DMS153 (cell line): ENCODE measurements at places on chromosomes 11 and 22.

DNA sequence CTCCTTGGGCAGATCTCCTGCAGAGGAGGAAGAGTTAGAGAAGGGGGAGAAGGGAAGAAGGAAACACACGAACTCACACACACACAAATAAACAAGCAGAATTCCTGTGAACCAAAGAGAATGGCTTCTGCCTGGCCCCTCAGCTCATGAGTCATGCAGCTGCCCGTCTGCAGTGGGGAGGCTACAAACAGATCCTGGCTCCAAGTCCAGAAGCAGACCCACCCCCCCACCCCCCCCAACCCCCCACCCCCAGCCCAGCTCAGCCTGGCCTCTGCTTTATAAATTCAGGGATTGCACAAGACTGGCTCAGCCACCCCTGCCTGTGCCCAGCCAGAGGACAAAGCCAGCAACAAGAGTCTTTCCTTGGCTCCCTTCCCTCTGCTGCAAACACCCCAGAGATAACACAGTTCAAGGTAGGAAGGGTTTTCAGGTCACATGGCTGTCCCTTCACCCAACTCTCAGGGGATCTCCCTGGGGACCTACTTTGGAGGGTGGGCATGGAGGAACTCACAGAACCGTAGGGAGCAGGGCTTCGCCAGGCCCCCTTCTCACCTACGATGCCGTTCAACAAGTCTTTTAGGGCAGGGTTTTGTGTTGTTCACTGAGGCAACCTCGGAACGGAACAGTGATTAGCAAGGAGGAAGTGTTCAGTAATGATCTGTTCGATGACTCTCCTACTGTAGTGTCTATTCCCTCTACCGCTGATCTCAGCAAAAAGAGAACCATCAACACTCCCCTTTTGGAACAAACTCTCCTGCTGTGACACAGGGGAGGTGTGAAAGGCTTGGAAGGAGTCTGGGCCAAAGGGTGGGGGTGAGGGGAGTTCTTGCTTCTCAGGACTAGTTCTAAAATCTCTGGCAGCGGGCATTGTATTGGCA lies 35.5 kb downstream of the RPL27A start:
- DNase-seq = no peak

GRCh38 chr11:15775015-15775541 lies 581.3 kb downstream of the SOX6 start:
- no peak for DNase-seq

GRCh38 chr22:33327348-33327860 lies 269.2 kb upstream of the SYN3 start:
- DNase-seq = no peak

DNA sequence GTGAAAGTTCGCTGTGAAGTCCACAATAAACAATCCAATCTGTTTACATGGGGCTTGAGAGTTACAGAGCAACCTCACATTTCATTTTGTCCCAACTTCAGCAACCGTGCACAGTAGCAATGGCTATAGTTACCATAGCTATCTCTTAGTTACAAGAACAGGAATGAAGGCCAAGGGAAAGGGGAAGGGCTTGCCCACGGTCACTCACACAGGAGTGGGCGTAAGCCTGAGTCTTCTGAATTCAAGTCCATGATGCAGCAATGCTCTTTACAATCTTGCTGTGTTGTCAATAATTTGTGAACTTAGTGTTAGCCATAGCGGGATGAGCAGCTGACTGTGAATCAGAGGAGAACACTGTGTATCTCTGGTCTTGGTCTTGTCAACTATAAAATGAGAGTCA lies 102.9 kb downstream of the ADAMTS15 start:
- DNase-seq = no peak

- DNase-seq = no peak
These were observed 15.3 kb upstream of the MYRF start for GRCh38 chr11:61737131-61737530.

DNA sequence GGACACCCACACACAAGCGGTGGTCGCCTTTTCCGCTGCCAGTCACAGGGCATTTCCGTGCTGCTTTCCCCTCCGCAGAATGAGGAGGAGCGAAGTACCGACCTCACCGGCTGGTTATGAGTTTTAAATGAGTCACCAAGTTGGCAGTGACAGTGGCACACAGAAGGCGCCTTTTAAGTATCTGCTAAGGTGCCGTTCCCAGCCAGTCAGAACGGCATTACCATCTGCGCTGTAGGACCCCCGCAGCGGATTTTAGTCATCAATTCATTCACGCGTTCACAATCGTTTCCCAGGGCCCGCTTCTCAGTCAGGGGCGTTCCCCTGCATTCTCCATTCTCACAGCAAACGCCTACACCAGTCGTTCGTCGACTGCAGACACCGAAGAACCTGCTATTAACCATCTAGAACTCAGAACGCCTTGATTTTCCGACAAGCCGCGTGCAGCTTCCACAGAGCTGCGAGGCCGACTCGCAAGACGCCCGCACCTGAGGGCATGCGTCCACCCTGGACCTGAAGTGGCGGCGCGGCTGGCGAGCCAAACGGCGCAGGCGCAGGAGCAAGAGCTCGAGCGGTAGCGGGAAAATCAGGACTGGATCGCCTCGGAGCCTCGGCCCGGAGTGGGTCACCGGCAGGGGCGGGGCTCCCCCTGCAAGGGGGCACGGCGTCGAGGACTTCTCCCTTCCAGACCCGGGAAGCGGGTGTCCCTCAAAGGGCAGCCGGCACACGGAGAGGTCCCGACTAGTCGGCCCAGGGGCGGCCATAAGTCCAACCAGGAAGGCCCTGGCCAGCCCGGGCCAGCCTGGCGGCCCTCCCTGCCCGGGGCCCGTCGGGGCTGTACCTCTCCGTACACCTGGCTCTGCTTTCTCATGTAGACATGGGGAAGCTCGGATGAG lies 642 bp downstream of the CYP2R1 start:
- DNase-seq = peak; percentile 80

GRCh38 chr11:68722143-68722542 lies 29.2 kb downstream of the TESMIN start:
- no peak for DNase-seq

DNA sequence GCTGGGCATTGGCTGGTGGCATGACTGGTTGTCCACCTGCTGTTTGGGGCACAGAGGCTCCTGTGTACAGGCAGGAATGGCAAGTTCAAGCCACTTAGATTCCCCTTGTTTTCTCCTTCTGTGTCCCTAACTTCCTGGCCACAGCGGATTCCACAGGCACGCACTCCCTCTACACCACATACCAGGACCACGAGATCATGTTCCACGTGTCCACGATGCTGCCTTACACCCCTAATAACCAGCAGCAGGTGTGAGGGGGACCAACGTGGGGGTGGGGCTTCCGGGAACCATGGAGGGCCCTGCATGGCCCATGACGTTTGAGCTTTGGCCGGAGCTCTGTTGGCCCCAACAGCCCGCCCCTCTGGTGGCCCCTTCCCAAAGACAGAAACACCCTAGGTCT lies 7.8 kb downstream of the SIPA1 start:
- no peak for DNase-seq

DNA sequence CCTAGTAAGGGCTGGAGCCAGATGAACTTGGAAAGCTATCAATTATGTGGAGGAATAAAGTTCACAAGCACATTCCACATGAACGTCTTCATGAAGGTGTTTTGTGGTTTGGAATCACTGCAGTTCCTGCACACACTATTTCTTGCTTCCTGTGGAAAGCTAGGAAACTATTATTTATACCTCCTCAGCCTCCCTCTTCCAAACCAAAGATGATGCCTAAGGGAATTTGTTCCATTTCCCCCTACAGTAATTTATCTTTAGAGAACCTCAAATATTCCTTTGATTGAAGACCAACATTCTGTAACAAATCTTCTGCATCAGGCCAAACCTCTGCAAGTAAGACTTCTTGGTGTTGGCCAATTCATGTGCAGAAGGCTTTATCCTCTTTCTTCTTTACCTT lies 115.8 kb upstream of the ARHGAP20 start:
- DNase-seq = no peak

GRCh38 chr11:8477680-8478079 lies 116.3 kb downstream of the STK33 start:
- DNase-seq = no peak

GRCh38 chr11:132770829-132771530 lies 761.3 kb downstream of the OPCML start:
- peak; percentile 55 for DNase-seq

- DNase-seq = no peak
These were observed 164.0 kb upstream of the SYT13 start for GRCh38 chr11:45450189-45450588.

DNA sequence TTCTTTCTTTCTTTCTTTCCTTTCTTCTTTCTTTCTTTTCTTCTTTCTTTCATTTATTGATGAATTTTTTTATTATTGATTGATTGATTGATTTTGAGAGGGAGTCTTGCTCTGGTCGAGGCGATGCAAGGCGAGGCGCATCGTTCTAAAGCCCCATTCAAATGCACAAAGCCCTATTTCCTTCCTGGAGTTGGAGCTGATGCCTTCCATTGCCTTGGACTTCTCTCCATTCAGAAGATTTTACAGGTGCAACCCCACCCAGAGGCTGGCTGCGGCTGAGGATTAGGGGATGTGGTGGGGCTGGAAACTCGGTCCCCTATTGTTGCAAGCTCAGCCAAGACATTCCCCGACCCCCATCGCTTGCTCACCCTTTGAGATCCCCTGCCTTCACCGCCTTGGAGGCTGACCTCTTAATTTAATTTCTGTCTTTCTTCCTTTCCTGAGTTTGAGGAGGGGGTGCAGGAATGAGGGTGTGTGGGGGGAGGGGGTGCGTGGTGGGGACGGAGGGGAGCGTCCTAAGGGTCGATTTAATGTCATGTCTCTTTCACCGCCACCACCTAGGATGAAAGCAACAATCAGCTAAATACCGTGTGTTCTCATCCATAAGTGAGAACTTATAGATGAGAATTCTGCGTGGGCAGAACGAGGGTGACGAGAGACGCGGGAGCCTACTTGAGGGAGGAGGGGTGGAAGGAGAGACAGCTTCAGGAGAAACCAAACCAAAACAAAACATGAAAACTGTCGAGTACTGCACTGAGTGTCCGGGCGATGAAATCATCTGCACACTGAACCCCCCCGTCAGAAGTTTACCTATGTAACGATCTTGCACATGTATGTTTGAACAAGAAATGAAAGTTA lies 3913.9 kb upstream of the OR11H1 start:
- DNase-seq = no peak

DNA sequence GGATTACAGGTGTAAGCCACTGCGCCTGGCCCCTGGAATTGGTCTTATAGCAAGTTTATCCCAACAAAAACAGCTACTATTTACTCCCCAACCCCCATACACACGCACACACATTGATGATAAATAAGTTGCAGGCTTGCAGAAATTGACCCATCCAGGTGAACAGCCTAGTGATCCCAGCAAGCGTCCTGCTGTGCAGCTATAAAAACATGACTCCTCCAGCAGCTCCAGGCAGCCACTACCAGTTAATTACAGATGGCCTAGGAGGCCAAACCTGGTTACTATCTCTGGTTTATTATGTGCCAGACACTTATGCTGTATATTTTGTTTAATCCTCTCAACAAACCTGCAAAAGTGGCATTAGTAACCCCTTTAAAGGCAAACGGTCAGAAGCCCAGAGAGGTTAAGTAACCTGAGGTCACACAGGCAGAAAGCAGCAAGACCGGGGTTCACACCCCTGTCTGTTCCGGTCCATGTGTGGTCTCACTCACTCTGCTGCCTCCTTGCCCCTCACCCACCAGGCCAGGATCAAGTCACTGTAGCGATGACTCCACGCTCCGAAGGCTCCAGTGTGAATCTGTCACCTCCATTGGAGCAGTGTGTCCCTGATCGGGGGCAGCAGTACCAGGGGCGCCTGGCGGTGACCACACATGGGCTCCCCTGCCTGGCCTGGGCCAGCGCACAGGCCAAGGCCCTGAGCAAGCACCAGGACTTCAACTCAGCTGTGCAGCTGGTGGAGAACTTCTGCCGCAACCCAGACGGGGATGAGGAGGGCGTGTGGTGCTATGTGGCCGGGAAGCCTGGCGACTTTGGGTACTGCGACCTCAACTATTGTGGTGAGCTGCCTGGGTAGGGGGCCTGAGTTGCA lies 6.6 kb downstream of the F2 start:
- peak; percentile 36 for DNase-seq

GRCh38 chr11:86745571-86745970 lies 54.8 kb upstream of the PRSS23 start:
- no peak for DNase-seq
